ENCODE measurements at places on chromosomes 11 and 22. TPM values are rescaled to one million over a fixed set of nuclear protein-coding genes. Genes with fewer than 3 reads are reported as not detected.

GRCh38 chr11:117851106-117851505 lies 25.4 kb downstream of the FXYD6 start:
- H3K36me3 ChIP-seq: no peaks in the 10 kb centered on the region
- H3K27ac ChIP-seq: no peak overlapping the region
- DNase-seq: no peak
- no peaks in the 10 kb centered on the region for H3K27me3 ChIP-seq

DNA sequence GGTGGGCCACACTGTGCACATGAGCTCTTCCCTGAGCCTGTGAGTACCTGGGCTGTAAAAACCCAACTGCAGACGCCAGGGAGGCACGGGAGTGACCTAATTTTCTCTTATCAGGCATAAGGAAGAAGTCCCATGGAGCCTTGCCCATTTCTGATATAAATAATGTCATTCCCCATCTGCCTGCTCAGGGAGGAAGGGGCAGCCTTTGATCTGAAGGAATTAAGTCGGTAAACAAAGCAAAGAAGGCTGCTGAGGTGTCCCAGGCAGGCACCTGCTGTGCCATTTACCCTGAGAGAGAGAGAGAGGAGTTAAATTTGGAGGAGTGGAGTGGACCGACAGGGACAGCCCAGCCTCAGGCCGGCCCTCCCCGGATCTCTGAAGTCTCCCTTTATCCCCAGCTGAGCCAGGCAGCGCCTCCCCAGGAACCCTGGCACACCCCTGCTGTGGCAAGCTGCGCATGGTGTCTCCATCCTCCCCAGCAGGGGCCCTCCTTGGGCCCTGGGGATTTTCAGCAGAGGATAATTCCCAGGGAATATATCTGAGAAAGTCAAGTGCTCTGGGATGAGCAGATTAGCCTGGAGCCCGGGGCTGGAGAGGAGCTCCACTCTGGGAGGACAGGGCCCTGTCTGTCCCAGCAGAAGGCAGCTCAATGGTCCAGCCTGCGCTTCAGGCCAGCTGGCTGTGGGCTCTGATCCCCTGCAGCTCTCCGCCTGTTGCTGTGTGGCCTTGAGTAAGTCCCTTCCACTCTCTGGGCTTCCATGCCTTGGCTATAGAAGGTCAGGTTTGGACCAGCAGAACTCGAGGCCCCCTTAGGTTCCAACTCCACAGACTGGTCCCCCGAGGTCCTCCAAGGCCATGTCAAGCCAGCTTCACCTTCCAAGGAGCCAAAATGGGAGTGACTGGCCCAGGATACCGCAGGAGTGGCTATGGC lies 17.5 kb upstream of the CABP7 start:
- no peak overlapping the region for H3K4me3 ChIP-seq
- no peaks in the 10 kb centered on the region for H3K36me3 ChIP-seq
- H3K27me3 ChIP-seq: no peaks in the 10 kb centered on the region
- DNase-seq: no peak
- peaks cover 14% of the 10 kb centered on the region for H3K4me1 ChIP-seq

- H3K27me3 ChIP-seq: no peaks in the 10 kb centered on the region
- H3K4me1 ChIP-seq: peaks cover 23% of the 10 kb centered on the region
- H3K27ac ChIP-seq: peak overlapping the region; percentile 97
These were observed 1.3 kb downstream of the EHBP1L1 start for GRCh38 chr11:65576867-65577755.

The CNTN5 gene
- 4.2 TPM for total RNA-seq

- H3K4me3 ChIP-seq: no peak overlapping the region
- no peaks in the 10 kb centered on the region for H3K4me1 ChIP-seq
- H3K27me3 ChIP-seq: no peaks in the 10 kb centered on the region
- no peaks in the 10 kb centered on the region for H3K36me3 ChIP-seq
These were observed 60.2 kb downstream of the CASP12 start for GRCh38 chr11:104837969-104838639.

DNA sequence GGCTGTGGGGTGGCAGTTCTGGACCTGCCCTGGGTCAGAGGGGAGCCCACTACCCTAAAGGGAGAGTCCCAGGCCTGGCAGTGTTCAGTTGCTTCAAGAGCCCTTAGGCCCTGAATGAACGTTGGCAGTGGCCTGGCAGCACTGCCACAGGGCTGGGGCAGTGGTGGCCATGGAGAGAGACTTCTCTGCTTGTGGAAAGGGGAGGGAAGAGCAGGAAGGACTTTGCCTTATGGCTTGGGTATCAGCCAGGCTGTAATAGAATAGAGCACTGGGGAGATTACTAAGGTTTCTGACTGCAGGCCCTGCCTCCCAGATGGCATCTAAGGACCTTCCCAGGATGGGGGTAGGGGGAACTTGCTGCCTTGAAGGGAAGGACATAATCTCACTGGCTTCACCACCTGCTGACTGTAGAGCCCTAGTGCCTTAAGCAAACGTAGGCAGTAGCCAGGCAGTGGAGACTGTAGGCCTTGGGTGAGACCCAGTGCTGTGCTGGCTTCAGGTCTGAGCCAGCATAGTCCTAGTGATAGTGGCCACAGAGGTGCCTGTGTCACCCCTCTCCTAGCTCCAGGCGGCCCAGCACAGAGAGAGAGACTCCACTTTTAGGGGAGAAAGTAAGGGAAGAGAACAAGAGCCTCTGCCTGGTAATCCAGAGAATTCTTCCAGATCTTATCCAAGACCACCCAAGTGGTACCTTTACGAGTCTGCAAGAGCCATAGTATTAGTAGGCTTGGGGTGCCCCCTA lies 27.6 kb downstream of the PLA2G6 start:
- no peak for DNase-seq
- no peaks in the 10 kb centered on the region for H3K36me3 ChIP-seq
- no peaks in the 10 kb centered on the region for H3K27me3 ChIP-seq
- peaks cover 8% of the 10 kb centered on the region for H3K4me1 ChIP-seq
- H3K4me3 ChIP-seq: no peak overlapping the region

The RAPSN gene
- 0.41 TPM for total RNA-seq

DNA sequence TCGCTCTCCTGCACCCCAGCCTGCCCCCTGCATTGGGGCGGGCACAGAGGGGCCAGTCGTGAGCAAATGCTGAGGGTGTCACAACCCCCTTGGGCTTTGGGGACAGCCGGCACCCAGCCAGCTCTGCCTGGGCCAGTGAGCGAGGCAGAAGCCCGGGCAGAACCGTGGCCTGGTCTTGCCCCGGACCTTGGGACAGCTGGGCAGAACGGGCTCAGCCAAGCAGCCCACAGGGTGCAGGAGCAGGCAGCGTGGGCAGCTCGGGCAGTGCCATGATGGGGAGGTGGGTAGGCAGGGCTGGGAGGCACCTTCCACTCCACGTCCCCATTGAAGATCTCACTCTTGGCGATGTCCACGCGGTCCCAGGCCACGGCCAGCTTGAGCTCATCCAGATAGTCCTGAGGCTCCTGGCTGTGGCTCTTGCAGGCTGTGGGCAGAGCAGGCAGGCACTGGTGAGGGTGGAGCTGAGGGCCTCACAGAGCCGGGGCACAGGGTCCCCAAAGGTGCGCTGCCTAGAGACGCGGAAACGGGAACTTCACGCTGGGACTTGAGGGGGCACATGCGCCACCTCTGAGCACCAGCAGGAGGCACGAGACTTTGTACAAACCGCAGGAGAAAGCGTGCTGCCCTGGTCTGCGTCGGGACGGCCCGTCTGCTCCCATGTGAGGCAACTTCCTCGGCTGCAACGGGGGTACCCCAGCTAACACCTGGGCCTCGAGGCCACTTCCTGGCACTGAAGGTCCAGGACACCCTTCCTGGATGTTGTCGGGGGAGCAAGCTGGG lies 15.2 kb downstream of the TSSC4 start:
- no peak overlapping the region for H3K27ac ChIP-seq
- no peaks in the 10 kb centered on the region for H3K27me3 ChIP-seq
- no peak for DNase-seq
- H3K36me3 ChIP-seq: no peaks in the 10 kb centered on the region
- no peaks in the 10 kb centered on the region for H3K4me1 ChIP-seq

- no peak for DNase-seq
- no peaks in the 10 kb centered on the region for H3K4me1 ChIP-seq
- H3K4me3 ChIP-seq: no peak overlapping the region
- H3K27me3 ChIP-seq: no peaks in the 10 kb centered on the region
- no peaks in the 10 kb centered on the region for H3K36me3 ChIP-seq
- no peak overlapping the region for H3K27ac ChIP-seq
These were observed 98.4 kb downstream of the VPREB1 start for GRCh38 chr22:22342697-22343580.

DNA sequence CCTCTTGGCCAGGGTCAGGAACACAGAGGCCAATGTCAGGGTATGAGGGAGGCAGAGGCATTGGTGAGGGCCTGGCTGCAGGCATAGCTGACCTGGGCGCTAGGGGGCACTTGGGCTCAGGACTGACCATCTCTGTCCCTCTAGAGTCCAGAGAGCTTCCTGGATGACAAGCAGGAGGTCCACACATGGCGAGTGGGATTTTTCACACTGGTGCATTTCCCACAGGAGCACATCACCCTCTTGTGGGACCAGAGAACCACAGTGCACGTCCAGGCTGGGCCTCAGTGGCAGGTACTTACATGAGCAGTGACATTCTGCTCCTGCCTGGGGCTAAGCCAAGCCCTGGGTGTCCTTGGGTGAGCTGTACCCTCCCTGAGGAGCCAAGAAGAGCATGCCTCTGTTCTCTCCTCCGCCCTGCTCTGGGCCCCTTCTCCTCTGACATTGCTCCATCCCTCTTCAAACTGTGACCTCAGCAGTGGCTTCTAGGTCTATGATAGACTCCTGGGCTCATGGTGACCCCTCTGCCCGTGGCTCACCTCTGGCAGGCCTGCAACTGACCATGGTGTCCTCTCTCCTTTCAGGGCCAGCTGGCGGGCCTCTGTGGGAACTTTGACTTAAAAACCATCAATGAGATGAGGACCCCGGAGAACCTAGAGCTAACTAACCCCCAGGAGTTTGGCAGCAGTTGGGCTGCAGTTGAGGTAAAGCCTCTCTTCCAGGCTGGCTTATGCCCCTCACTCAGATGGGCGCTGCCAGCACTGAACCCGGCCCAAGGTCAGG lies 46.6 kb downstream of the OTOG start:
- no peak overlapping the region for H3K27ac ChIP-seq
- H3K4me1 ChIP-seq: no peaks in the 10 kb centered on the region
- no peaks in the 10 kb centered on the region for H3K36me3 ChIP-seq
- H3K4me3 ChIP-seq: no peak overlapping the region

- no peak for DNase-seq
- no peaks in the 10 kb centered on the region for H3K36me3 ChIP-seq
- H3K27ac ChIP-seq: no peak overlapping the region
- H3K4me1 ChIP-seq: no peaks in the 10 kb centered on the region
- H3K27me3 ChIP-seq: no peaks in the 10 kb centered on the region
These were observed 20.8 kb downstream of the BID start for GRCh38 chr22:17753401-17753989.

DNA sequence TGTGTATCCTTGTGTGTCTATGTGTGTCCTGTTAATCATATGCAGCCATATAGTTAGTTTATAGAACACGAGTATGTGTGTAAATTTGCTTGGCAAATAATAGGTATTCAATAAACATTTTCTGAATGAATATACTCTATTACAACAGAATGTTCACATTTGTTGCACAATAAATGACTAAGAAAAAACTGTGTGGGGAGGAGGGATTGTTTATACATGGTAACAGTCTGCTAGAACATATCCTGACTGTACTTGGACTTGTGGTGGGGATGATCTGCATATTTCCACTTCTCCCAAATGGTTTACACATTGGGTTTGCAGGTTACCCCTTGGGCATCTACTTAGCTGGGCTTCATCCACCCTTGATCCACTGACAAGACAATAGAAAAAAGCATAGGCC lies 194.6 kb downstream of the INSC start:
- DNase-seq: no peak
- no peaks in the 10 kb centered on the region for H3K4me1 ChIP-seq
- no peak overlapping the region for H3K27ac ChIP-seq

- no peak for DNase-seq
- H3K27ac ChIP-seq: no peak overlapping the region
- H3K27me3 ChIP-seq: no peaks in the 10 kb centered on the region
- H3K4me1 ChIP-seq: peaks cover 8% of the 10 kb centered on the region
- H3K36me3 ChIP-seq: no peaks in the 10 kb centered on the region
These were observed 4.3 kb upstream of the PRDM10 start for GRCh38 chr11:130006929-130007328.

- DNase-seq: no peak
- no peak overlapping the region for H3K4me3 ChIP-seq
- no peaks in the 10 kb centered on the region for H3K4me1 ChIP-seq
- no peaks in the 10 kb centered on the region for H3K27me3 ChIP-seq
- no peak overlapping the region for H3K27ac ChIP-seq
These were observed 24.7 kb downstream of the TUB start for GRCh38 chr11:8105666-8106065.

GRCh38 chr22:17773606-17774205 lies 563 bp downstream of the BID start:
- H3K4me3 ChIP-seq: peak overlapping the region; percentile 81
- no peaks in the 10 kb centered on the region for H3K36me3 ChIP-seq
- peaks cover 3% of the 10 kb centered on the region for H3K4me1 ChIP-seq
- no peaks in the 10 kb centered on the region for H3K27me3 ChIP-seq
- no peak overlapping the region for H3K27ac ChIP-seq

- no peaks in the 10 kb centered on the region for H3K4me1 ChIP-seq
- no peaks in the 10 kb centered on the region for H3K36me3 ChIP-seq
- DNase-seq: no peak
- no peak overlapping the region for H3K27ac ChIP-seq
These were observed 26.9 kb upstream of the SCUBE2 start for GRCh38 chr11:9118277-9118676.

DNA sequence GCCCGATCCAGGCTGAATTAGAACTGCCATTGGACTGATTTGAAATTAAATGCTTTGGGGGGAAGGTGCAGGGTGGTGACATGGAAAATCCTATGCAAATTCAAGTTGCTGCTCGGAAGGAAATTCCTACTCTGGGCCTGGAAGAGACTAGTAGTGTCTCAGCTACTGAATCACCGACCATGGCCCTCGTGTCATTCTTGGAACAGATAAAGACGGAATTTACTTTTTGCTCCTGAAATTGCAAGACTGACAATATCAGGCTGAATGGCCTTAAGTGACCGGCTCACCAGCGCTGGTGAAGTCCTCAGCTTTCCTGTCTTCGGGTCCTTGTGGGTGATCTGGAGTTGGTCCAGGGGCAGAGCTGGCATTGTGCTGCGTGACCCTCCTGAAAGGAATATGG lies 6.1 kb downstream of the ASCC2 start:
- no peaks in the 10 kb centered on the region for H3K27me3 ChIP-seq
- no peak overlapping the region for H3K27ac ChIP-seq
- no peak for DNase-seq
- peaks cover 22% of the 10 kb centered on the region for H3K36me3 ChIP-seq
- peaks cover 2% of the 10 kb centered on the region for H3K4me1 ChIP-seq

The FBXO3 gene
- 35.1 TPM for total RNA-seq

DNA sequence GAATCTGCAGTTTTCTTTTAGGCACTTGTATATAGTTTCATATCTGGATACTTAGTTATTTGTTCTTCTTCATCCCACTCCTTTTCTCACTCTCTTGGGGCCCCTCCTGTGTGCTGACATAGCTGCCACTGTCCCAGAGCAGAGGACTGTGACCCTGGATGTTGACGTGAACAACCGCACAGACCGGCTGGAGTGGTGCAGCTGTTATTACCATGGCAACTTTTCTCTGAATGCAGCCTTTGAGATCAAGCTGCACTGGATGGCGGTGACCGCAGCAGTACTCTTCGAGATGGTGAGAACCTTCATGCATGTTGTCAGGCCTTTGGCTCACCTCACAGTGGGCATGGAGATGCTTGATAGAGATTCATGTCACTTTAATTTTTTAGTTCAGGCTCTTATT lies 50.9 kb upstream of the YWHAH start:
- H3K27me3 ChIP-seq: no peaks in the 10 kb centered on the region
- no peak for DNase-seq
- H3K36me3 ChIP-seq: peaks cover 23% of the 10 kb centered on the region
- no peak overlapping the region for H3K4me3 ChIP-seq

GRCh38 chr11:76857781-76858410 lies 2.8 kb upstream of the ACER3 start:
- H3K36me3 ChIP-seq: no peaks in the 10 kb centered on the region
- H3K27me3 ChIP-seq: no peaks in the 10 kb centered on the region
- DNase-seq: no peak

Measured in thoracic aorta (tissue), 2 donors.